ENCODE measurements at places on chromosomes 2 and 18. TPM values are rescaled to one million over a fixed set of nuclear protein-coding genes. Genes with fewer than 3 reads are reported as not detected.

Gene HTR2B
- total RNA-seq, result not detected

GRCh38 chr2:239397931-239398471 lies 2.8 kb downstream of the HDAC4 start:
- DNase-seq, result no peak

GRCh38 chr2:240149943-240150784 lies 9.7 kb upstream of the OTOS start:
- no peak for DNase-seq

- no peak for DNase-seq
Observed at GRCh38 chr2:200749631-200750322, 61.9 kb upstream of the BZW1 start.

DNA sequence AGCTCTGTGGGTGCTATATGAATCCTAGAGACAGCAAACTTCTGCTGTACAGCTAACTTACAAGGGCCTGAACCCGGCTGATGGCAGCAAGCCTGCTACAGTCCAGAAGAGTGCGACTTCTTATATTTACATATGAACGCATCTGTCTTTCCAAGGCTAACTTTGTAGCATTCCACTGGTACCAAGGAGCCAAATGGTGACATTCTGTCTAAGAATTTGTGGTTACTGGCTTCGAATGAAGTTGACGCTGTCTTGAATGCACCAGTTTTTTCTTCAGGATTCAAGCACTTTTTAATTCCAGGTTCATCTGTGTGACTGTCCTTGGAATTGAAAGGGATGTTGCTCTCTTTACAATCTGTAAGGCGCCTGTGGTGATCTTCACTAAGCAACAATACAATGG lies 42.4 kb downstream of the THUMPD2 start:
- DNase-seq, result no peak

GRCh38 chr2:116879650-116880160 lies 934.8 kb upstream of the DDX18 start:
- DNase-seq, result no peak

DNA sequence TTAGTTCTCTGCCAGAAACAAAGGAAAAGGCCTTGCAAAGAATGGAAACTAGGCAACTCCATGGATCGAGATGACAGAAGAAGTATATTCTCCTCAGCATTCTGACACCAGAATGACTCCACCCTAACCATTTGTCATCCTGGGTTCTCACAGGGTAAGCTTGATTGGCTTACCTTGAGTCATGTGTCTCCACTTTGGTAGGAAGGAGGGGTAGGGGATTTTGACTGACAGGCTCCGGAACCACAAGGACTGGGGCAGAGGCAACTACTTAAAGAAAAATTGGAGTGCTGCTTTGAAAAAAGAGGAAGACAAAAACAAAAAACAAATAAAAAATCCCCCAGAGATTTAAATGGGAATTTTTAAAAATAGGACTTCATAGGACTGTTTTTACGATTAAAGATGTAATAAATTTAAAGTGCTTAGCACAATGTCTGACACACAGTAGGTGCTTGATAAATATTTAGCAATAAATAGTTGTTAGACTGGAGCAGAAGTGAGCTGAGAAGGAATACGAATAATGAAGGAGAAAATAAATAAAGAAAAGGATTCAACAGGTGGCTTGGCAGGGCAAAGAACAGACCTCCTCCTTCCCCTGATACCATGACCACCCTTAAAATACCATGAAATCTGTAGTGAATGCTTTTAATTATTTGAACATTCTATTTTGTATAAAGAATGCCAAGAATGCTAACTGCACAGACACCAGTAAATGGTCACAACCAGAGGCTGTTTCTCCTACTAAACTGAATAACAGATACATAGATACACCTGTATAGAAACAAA lies 230.2 kb downstream of the CDCA7 start:
- DNase-seq, result no peak

- no peak for DNase-seq
Observed at GRCh38 chr2:79982445-79982844, 322.1 kb downstream of the LRRTM1 start.

Gene TEKT4
- total RNA-seq, result 0.15 TPM

DNA sequence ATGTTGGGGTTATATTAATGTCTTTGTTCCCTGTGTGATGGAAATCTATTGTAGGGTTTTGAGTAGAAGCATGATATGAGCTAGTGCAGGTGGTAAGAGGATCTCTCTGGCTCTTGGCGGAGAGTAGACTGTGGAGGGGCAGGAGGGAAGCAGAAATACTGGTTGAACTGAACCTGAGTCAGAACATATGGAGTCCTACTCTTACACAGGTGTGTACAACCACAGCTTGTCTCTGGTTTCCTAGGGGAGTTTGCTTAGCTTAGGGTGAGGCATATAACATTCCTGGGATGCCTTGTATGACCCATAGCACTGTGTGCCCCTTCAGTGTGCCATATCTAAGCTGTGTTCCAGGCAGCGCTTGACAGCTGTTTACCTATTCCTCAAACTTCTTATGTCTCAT lies 97.3 kb upstream of the GCFC2 start:
- peak; percentile 55 for DNase-seq

- no peak for DNase-seq
Observed at GRCh38 chr2:38474715-38475566, 97.9 kb upstream of the ATL2 start.

- DNase-seq, result no peak
Observed at GRCh38 chr2:170229125-170229524, 51.2 kb downstream of the MYO3B start.

GRCh38 chr18:46711444-46711863 lies 45.4 kb downstream of the ST8SIA5 start:
- no peak for DNase-seq

Gene OR6B2
- total RNA-seq, result not detected

Gene MARCHF4
- 7.7 TPM for total RNA-seq

DNA sequence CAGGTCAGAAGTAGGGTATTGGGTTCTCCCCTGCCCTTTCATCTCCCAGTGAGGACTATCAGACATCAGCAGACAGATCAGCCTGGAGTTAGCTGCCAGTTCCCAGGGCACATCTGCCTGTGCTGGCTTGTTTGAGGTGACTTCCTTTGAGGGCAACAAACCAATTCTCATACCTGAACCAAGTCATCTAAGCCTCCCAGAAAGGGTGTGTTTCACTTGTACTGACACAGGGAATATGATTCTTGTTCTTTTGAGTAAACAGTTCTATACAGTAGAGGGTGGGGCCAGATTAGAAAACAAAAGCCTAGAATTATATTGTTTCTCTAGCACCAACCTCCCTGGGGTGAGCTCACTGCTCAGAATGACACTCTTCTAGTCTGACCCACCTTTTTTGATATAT lies 591.9 kb downstream of the SLC4A3 start:
- peak; percentile 6 for DNase-seq

Gene C2orf74
- 19.2 TPM for total RNA-seq

Gene ADGRF3
- total RNA-seq, result 0.48 TPM

DNA sequence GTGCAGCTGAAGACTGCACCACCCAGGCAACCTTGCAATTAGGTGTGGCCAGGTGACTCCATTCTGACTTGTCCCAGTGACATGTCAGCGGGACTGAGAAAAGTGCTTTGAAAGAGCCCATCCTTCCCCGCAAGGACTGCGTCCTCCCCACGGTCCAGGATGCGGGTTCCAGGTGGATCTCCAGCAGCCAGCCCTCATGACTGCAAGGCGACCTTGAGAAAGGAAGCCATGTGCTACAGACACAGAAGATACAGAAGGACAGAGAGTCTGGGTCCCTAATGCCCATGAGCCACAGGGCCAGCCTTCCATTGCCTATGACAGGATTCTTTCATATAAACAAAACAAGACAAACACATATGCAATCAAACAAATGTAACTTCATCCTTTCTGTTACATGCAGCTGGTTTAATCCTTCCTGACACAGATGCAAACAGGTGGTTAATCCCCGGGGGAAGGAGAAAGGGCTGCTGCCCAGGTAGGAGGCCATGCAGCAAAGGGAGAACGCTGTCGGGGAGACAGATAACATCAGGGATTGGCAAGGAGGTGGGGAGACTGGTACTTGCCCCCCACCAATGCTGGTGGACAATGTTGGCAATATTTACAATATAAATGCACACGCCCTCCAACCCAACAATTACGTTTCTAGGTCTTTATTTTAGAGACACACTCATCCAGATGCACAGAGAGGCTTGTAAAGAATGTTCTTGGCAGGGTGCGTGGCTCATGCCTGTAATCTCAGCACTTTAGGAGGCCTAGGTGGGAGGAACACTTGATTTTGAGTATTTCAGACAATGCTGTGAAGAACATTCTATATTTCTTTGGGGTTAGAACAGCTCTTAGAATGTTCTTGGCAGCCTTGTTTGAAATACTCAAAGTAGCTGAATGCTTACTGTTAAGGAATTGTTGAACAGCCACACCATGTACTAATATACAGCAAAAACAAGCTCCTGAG lies 64.8 kb downstream of the NCAPH start:
- no peak for DNase-seq

Gene SESTD1
- total RNA-seq, result 208 TPM

GRCh38 chr2:1661891-1662605 lies 82.3 kb downstream of the PXDN start:
- DNase-seq, result no peak

- no peak for DNase-seq
Observed at GRCh38 chr2:237549643-237550415, 16.5 kb upstream of the PRLH start.

GRCh38 chr2:44618251-44619023 lies 256.7 kb downstream of the CAMKMT start:
- DNase-seq, result no peak

- no peak for DNase-seq
Observed at GRCh38 chr2:182072861-182073260, 87.2 kb downstream of the PPP1R1C start.

GRCh38 chr2:233307565-233307964 lies at the start of gene SAG:
Gene SAG, plus strand, starts transcription at chr2:233307816. Its CDS starts 1,374 bp downstream, at chr2:233309190.
- no peak for DNase-seq

- DNase-seq, result no peak
Observed at GRCh38 chr2:181052523-181052891, 72.1 kb downstream of the UBE2E3 start.

Gene NETO1
- total RNA-seq, result not detected

- DNase-seq, result no peak
Observed at GRCh38 chr2:108169982-108170625, 69.7 kb upstream of the SULT1C3 start.

Gene NLRC4
- not detected for total RNA-seq

- peak; percentile 46 for DNase-seq
Observed at GRCh38 chr2:102138331-102138730, 4.2 kb upstream of the IL1R1 start.

Gene TRMT61B
- 15.7 TPM for total RNA-seq

Gene ST6GAL2
- total RNA-seq, result not detected

DNA sequence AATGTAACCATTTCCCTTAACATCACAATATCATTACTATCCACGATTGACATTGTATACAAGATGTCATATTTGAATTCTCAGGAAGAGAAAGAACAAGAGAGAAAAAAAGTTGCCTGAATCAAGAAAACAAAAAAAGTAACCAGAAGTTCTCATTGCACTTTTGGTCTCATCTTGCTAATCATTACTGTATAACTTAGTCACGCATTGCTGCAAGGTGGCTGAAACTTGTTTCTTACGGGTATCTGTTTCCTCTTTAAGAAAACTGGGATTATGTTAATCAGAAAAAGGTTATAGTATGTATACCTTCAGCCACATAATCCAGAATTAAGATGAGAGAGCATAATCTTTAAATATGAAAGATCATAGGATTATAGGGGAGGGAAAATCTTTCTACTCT lies 639.7 kb upstream of the SYT4 start:
- no peak for DNase-seq

Gene COL6A3
- total RNA-seq, result 0.57 TPM

- no peak for DNase-seq
Observed at GRCh38 chr2:183490914-183491313, 366.7 kb downstream of the NUP35 start.

Data from PC-9 (cell line).